Adrenal gland (tissue), 19 donors: ENCODE measurements at places on chromosomes 7 and 10.

DNA sequence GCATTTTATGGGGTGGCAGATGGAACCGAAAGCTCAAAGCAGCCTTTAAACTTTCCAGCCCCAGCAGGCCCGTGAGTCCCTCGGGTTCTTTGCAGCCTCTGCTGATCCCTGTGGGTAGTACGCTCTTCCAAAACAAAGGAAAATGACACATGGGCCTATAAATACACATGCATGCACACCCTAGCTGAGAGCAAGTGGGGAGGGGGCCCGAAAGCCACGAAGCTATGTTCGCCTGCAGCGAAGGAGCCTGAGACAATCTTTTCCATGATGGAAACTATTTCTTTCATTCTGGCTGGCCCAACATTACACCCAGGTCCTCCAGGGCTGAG lies 32.2 kb downstream of the CALML5 start:
- no peak overlapping the region for H3K4me3 ChIP-seq
- DNase-seq, result no peak
- H3K36me3 ChIP-seq, result no peaks in the 10 kb centered on the region
- H3K27me3 ChIP-seq, result no peaks in the 10 kb centered on the region

DNA sequence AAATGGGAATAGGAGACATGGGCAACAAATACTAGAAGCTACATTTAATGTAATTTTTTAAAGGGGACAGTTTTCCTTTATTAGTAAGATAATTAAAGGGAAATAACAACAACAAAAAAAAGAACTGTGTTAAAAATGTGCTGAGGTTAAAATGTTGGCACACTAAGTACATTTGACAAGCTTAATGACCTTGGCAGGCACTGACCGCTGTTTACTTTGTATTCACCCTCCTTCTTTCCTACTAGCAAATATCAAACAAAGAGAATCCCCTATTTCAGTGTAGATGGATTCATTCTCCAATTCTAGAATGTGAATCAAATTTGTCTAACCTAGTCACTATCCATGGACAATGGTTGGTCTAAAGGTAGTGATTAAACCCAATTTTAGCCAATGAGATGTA lies 77.5 kb upstream of the TOMM7 start:
- H3K4me1 ChIP-seq, result no peaks in the 10 kb centered on the region
- H3K4me3 ChIP-seq, result no peak overlapping the region
- H3K36me3 ChIP-seq, result no peaks in the 10 kb centered on the region
- no peak overlapping the region for H3K27ac ChIP-seq

DNA sequence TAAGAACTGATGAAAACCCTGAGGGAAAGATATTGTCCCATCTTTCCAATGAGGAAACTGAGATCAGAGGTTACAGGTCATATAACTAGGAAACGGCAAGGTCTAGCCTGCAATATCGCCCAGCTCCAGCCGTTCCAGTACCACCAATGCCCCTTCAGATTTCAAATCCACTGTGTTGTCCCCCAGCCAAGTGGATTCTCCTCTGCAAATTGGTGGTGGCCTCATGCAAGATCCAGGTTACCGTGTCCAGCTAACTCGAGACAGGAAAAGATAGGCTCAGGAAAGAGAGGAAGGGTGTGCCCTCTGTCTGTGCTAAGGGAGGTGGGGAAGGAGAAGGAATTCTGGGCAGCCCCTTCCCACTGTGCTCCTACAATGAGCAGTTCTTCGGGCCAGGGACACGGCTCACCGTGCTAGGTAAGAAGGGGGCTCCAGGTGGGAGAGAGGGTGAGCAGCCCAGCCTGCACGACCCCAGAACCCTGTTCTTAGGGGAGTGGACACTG lies 25.3 kb downstream of the PRSS2 start:
- no peak for DNase-seq
- H3K4me1 ChIP-seq, result peaks cover 14% of the 10 kb centered on the region
- peaks cover 33% of the 10 kb centered on the region for H3K27me3 ChIP-seq
- H3K36me3 ChIP-seq, result no peaks in the 10 kb centered on the region

GRCh38 chr7:107138696-107139420 lies 29.9 kb upstream of the HBP1 start:
- H3K4me3 ChIP-seq, result no peak overlapping the region
- H3K27ac ChIP-seq, result no peak overlapping the region
- no peaks in the 10 kb centered on the region for H3K27me3 ChIP-seq

GRCh38 chr10:72616716-72617115 lies 9.2 kb downstream of the MICU1 start:
- peak; percentile 12 for DNase-seq
- no peaks in the 10 kb centered on the region for H3K27me3 ChIP-seq
- no peak overlapping the region for H3K27ac ChIP-seq
- no peak overlapping the region for H3K4me3 ChIP-seq
- no peaks in the 10 kb centered on the region for H3K36me3 ChIP-seq
- H3K4me1 ChIP-seq, result peaks cover 4% of the 10 kb centered on the region

DNA sequence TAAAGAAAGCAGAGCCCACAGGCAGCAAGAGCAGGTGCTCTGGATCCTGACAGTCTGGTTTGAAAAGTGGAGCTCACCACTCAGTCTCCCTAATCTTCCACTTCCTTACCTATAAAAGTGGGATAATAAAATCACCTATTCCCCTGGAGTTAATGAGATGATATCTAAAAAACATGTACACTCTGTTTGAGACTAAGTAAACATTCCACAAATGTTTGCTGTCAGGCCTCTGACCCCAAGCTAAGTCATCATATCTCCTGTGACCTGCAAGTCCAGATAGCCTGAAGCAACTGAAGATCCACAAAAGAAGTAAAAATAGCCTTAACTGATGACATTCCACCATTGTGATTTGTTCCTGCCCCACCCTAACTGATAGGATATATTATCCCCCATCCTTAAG lies 1324.5 kb downstream of the XPNPEP1 start:
- no peak for DNase-seq
- H3K4me3 ChIP-seq, result no peak overlapping the region
- no peaks in the 10 kb centered on the region for H3K27me3 ChIP-seq
- H3K27ac ChIP-seq, result no peak overlapping the region
- H3K4me1 ChIP-seq, result no peaks in the 10 kb centered on the region

GRCh38 chr7:38215115-38215514 lies 37.1 kb downstream of the STARD3NL start:
- no peaks in the 10 kb centered on the region for H3K27me3 ChIP-seq
- peaks cover 6% of the 10 kb centered on the region for H3K4me1 ChIP-seq
- H3K4me3 ChIP-seq, result no peak overlapping the region

DNA sequence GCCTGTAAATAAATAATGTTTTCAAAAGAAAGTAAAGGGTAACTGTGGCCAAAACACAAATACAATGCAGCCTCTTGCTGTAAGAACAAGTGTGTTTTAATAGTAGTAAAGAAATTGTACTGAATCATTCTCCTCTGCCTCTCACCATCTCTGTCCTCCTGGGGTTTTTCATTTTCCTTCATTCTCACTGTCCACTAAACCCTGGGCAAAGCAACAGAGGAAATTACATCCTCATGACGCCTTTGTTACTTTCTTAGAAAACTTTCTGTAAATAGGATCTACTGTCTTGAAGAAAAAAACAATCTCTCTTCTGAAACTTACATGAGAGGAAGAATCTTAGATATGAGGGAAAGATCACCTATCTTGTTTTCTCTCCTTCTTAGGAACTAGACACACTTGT lies 54.6 kb downstream of the ASB4 start:
- no peaks in the 10 kb centered on the region for H3K36me3 ChIP-seq
- DNase-seq, result no peak
- no peak overlapping the region for H3K4me3 ChIP-seq
- no peaks in the 10 kb centered on the region for H3K27me3 ChIP-seq

DNA sequence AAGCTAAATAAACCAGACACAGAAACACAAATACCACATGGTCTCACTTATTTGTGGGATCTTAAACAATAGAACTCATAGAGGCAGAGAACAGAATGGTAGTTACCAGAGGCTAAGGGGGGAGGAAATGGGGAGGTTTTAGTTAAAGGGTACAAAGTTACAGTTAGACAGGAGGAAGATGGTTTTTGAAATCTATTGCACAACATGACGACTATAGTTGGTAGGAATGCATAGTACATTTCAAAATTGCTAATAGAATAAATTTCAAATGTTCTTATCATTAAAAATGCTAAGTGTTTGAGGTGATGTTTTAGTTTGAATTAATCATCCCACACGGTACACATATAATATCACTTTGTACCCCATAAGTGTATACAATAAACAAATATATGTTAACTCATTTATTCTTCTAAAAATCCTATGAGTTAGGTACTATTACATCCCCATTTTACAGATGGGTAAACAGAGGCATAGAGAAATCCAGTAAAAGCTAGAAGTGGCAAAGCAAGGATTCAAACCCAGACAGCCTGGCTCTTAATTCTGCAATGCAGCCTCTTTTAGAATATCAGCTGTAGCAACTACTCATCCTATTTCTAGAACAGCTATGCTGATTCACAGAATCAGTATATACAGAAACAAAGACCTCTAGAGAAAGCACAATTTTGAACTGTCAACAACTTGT lies 50.9 kb downstream of the HBP1 start:
- no peaks in the 10 kb centered on the region for H3K27me3 ChIP-seq
- H3K4me3 ChIP-seq, result no peak overlapping the region
- no peaks in the 10 kb centered on the region for H3K4me1 ChIP-seq

DNA sequence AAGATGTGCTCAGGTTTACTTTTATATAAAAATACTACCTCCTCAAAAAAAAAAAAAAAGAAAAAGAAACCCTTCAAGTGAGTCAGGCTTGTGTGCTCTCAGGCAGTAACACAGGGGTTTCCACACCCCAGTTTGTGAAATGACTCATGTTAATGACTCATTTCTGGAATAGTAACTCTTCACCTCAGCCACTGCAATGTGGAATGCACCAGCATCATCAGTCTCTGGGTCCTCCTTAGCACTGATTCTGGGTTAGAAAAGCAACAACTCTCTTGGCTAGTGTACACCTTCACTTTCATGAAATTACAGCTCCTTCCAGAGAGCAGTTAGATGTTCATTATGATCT lies 110.6 kb downstream of the EMX2 start:
- H3K36me3 ChIP-seq, result no peaks in the 10 kb centered on the region
- no peak overlapping the region for H3K27ac ChIP-seq
- H3K4me3 ChIP-seq, result no peak overlapping the region
- DNase-seq, result no peak
- no peaks in the 10 kb centered on the region for H3K27me3 ChIP-seq
- no peaks in the 10 kb centered on the region for H3K4me1 ChIP-seq

GRCh38 chr10:21727452-21728168 lies 193.6 kb downstream of the MLLT10 start:
- H3K4me3 ChIP-seq, result no peak overlapping the region
- peaks cover 20% of the 10 kb centered on the region for H3K4me1 ChIP-seq
- H3K36me3 ChIP-seq, result peaks cover 7% of the 10 kb centered on the region
- H3K27me3 ChIP-seq, result no peaks in the 10 kb centered on the region
- no peak overlapping the region for H3K27ac ChIP-seq
- no peak for DNase-seq
